ENCODE measurements at places on chromosomes 7 and 10.

DNA sequence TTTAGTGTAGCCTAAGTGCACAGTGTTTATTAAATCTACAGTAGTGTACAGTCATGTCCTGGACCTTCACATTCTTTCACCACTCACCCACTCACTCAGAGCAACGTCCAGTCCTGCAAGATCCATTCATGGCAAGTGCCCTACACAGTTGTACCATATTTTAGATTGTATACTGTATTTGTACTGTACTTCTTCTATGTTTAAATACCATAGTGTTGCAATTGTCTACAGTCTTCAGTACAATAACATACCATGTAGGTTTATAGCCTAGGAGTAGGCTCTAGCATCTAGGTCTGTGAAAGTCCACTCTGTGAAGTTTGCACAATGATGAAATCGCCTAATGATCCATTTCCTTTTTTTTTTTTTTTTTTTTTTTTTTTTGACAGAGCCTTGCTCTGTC lies 12.0 kb downstream of the EEPD1 start:
- DNase-seq, result no peak

GRCh38 chr7:73451780-73452398 lies 18.3 kb downstream of the FZD9 start:
- peak; percentile 62 for DNase-seq

- DNase-seq, result no peak
These were observed 81.3 kb downstream of the CDK6 start for GRCh38 chr7:92754919-92755581.

- DNase-seq, result no peak
These were observed 9.7 kb downstream of the MXI1 start for GRCh38 chr10:110216942-110217661.

- DNase-seq, result no peak
These were observed 301.5 kb downstream of the FZD1 start for GRCh38 chr7:91565499-91566401.

- no peak for DNase-seq
These were observed 2.5 kb upstream of the HSPA12A start for GRCh38 chr10:116744885-116745284.

GRCh38 chr7:36746347-36746746 lies 22.1 kb upstream of the AOAH start:
- DNase-seq, result no peak

DNA sequence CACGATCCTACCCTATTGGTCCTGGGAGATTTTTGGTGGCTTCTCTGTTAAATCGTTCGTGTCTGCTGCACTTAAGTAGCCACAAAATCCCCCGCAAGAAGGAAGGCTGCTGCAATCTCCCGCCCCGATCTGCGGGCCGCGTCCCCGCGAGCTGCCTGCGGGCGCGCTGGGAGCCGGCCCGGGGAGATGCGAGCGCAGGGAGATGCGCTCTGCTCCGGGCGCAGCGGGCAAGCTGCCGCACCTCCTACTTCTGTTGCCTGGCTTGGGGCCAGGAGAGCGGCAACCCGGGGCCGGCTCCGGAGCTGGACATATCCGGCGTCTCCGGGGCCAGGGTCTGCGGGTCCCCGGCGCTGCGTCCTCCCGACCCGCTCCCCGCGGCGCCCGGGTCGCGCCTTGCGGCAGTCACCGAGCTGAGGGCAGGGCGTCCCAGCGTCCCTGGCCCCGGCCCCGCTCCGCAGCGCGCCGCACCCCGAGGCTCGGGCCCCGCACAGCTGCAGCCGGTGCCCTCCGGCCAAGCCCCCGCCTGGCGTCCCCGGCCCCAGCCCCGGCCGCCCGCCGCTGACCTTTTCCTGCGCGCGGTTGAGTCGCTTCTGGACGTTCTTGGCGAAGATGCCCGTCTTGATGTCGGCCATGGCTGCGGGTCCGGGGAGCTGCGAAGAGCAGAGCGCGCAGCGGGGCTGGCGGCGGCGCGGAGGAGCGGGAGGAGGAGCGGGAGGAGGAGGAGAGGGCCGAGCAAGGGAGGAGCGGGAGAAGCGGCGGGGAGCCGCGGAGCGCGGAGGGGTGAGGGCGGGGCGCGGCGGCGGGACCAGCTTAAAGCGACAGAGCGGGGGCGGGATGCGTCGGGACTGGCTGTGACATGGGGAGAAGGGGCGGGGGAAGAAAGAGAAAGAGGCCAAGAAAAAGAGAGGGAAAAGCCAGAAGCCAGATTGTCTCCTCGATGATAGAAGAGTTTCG lies at the start of gene AMPH:
Gene AMPH (minus strand): TSS at position 654 of the 954 bp plus-strand sequence. CDS start 22 bp downstream, at position 632.
- peak; percentile 79 for DNase-seq

DNA sequence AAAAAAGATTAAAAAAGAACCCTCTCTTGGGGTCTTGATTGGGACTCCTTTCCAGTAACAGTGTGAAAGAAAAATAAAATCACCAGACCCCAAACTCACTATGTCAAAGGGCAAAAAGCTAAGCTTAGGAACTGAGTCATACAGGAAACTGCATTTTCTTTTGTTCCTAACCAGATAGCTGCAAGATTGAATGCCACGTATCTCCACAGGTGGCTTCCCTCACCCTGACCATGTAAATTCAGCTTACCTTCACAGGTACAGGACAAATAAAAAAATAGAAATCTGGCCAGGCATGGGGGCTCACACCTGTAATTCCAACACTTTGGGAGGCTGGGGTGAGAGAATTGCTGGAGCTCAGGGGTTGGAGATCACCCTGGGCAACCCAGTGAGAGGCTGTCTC lies 32.5 kb upstream of the EIF4H start:
- DNase-seq, result no peak

DNA sequence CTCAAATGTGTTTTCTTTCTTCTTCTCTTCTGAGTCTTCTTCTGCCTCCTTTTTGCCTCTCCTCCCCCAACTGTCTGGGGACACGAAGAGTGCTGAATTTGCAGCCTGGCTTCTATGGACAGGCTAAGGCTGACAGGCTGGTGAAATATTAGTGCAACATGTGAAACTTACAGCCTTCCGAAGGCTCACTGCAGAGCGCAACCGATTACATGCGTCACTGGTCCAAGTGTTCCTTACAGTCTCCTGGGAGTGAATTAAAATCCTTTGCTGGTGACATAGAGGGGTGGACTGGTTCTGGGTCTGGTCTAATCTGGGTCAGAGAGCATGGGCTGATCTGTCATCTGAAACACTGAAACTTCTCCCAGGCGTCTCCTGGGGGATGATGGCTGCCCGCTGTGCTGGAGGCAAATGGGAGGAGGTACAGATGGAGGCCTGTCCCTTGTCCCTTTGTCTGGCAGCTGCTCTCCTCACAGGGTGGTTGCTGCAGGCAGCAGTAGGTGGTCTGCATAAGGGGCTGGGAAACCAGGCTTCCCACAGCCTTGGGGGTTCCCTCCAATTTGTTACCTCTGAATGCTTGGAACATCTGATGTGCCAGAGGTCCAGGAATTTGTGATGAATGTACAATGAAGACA lies 143.8 kb upstream of the BMPER start:
- no peak for DNase-seq

DNA sequence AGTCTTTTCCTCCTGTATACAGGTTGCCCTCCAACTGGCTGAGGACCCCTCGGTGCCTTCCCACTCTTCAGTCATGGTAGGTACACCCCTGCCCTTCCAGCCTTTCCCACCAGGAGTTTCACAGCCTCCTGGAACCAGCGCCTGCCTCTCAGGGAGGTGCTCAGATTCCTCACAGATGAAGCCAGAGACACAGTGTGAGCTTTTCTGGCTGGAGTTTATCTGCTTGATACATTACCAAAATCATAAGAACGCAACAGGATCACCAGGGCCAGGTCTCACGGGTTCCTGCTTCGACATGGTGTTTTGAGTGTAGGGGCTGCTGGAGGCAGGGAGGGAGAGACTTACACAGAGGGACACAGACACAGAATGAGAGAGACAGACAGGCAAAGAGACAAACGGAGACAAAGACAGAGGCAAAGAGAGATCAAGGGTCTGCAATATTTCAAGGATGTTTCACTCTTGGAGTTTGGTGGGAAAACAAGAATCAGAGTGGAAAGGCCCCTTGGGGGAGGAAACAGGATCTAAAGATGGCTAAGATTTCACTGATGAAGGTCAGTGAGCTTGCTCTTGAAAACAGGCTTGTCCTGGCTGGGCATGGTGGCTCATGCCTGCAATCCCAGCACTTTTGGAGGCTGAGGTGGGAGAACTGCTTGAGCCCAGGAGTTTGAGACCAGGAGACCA lies 6.5 kb upstream of the INMT start:
- DNase-seq, result no peak

DNA sequence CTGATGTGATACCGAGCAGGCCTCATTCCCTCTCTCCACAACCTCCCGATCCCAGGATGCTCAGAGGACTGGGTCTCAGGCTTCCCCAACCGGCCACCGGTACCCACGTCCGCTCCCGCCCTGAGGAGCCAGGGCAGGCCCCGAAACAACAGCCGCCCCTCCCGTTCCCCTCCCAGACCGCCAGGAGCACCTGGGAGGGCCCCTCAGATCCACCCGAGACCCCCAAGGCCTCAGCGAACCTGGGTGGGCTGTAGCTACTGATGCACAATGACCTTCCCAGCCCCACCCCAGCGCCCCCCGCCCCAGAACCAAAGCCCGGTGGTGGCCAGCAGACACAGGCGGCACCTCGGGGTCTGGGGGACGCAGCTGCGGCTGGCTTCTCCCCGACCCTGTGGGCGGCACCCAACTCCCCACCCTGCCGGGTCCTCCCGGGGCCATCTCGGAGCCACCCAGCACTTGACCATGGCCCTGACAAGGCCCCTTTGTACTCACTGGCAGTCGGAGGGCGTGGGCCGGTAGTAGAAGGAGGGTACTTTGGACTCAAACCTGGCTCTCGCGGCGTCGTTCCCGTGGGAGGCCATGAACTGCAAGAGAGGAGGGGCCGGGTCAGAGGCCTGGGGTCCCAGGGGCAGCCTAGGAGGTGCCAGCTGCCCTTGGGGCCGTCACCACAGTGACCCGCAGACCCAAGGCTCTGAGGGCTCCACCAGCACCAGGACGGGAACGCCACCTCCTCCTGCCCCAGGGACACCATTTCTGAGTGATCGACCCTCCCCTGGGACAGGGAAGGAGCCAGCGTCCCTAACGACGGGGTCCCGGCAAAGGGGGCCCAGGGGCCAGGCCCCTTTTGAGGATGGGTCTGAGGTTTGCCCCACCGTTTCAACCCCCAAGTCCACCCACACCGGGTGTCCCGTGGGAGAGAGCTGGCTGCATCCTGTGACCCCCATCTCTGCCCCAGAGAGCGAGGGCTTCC lies 28.1 kb downstream of the ADAP1 start:
- no peak for DNase-seq

- DNase-seq, result no peak
These were observed 143.3 kb upstream of the GPR26 start for GRCh38 chr10:123522702-123523312.

- DNase-seq, result no peak
These were observed 63.7 kb downstream of the TSPAN12 start for GRCh38 chr7:120794106-120794729.

DNA sequence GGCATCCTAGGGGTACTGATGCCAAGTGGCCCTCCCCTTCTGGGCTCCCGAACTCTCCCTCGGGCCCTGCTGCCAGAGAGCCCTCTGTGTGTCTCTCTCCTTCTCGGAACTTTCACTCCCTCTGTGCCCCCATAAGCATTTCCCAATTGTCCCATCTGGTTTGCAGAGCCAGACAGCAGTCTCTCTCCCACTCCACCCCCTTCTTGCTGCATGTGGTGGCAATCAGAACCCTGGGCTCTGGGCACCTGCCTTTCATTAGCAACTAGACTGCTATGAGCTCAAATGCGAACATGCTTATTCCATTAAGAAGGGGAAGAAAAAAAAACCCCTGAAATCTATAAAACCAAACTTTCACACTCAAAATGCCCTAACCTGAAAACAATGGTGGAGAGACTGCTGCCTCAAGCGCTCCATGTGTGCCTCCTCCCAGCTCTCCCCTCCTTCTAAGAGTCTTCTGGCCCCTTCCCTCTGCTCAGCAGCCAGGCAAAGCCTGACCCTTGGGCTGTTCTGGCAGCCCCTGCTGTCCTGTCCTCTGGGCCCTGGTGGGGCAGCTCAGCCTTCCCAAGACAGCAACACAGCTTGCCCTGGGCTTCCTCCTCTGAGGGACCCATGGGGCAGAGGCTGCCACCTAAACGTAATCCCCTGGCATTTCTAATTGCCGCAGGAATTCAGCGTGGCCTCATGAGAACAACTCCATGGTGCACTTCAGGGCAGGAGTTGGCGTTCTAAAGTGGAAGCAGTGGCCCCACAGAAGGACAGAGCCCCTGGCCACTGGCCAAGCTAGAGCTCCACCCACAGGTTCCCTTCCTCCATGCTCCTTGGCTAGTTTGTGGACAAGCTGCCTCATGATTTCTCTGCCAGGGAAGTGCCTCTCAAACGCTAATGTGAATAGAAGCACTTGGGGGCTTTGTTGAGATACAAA lies 415.4 kb downstream of the PLXNA4 start:
- no peak for DNase-seq

- DNase-seq, result no peak
These were observed 4.8 kb downstream of the ELOVL3 start for GRCh38 chr10:102230861-102231356.

DNA sequence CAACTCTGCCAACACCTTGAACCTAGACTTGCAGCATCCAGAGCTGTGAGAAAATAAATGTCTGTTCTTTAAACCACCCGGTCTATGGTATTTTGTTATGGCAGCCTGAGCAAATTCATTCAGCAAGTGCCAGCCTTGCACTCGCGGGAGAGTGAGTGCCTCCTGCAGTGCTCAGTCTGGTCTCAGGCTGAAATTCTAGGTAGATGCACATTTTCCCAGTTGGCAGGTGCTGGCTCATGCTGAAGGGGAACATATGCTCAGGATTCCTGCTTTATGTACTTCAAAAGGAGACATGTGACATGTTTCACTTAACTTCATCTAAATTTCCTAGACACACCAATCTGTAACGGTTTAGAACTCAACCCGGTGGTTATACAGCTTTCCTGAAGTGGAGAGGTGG lies 170.8 kb downstream of the MGMT start:
- DNase-seq, result no peak

DNA sequence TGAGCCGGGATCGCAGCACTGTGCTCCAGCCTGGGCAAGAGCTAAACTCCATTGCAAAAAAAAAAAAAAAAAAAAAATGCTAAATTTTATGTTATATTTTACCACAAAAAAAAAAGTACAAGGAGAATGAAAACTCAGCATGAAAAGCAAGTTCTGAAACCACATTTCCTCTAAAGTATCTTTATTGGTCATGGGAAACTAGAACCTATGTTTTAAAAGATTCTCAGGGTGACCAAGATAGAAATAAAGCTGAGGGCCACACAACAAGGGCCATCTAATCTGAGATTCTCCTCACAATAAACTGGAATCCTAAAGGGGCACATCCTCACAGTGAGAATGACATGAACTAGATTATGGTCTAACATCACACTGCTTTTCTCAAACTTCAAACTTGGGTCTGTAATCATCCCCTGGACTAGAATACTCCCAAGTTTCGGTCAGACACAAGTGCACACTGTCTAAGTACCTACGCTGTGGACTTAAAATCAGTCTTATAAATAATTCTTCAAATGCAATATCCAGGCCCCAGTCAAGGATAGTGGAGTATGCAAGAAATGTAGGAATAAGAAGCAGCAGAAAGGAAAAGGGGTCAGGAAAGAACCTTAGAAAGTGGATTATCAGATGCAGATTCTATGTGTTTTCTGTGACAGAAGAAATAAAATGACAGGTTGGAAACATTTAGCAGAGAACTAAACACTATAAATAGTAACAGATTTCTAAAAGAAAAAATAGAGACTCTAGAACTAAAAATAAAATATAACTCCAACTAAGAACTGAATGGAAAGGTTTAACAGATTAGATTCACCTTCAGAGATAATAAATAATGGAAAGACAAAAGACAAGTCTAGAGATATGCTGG lies 49.9 kb downstream of the COA1 start:
- DNase-seq, result no peak
